Placental epithelial cell (primary cell): ENCODE measurements at places on chromosomes 11 and 22. TPM values are rescaled to one million over a fixed set of nuclear protein-coding genes. Genes with fewer than 3 reads are reported as not detected.

The TSPO gene
- 129 and 155 TPM in 2 replicates for total RNA-seq

The SSTR3 gene
- total RNA-seq, result not detected in 2 replicates

The GGTLC3 gene
- total RNA-seq, result not detected in 2 replicates

The ZDHHC8 gene
- total RNA-seq, result 8.9 and 12.6 TPM in 2 replicates

The TMEM223 gene
- total RNA-seq, result 18.5 and 21.0 TPM in 2 replicates

The CAPN5 gene
- 7.2 and 14.9 TPM in 2 replicates for total RNA-seq

The CRYBB2 gene
- 0.22 TPM in 1 of 2 replicates, not detected in the other for total RNA-seq

The CALCB gene
- 0.76 and 3.1 TPM in 2 replicates for total RNA-seq
